GM04503 (cell line): ENCODE measurements at places on chromosomes 4 and X.

DNA sequence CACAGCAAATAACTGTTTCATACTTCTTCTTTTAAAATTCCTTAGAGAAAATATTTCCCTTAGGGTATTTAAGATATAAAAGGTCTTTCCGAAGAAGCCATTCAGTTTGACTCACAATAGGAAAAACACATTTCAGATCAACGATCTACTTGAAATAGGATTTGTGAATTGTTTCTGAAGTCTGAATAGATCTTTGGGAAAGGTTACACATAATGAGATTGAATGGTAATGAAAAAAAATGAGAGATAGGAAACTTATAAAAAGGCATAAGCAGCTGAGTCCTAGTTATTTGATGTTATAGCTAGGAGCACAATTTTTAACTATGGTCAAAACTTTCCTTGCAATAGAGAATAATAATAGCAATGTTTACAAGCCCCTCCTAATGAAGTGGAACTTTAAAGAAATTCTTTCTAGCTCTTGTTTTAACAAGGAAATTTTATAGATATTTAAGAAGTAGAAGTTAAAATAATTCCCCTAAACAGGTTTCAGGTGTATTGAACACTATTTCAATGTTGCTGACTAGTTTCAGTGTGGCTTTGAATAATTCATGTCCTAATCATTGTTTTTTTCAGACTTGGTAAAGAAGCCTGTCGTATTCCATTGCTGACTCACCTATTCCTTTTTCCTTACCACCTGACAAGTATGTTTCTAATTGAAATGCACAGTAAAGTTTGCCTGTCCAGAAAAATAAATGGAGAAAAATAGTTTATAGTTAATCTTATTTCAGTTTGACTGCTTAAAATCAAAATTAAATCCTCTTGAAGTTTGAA lies 89.1 kb downstream of the PCDH18 start:
- DNase-seq = no peak

DNA sequence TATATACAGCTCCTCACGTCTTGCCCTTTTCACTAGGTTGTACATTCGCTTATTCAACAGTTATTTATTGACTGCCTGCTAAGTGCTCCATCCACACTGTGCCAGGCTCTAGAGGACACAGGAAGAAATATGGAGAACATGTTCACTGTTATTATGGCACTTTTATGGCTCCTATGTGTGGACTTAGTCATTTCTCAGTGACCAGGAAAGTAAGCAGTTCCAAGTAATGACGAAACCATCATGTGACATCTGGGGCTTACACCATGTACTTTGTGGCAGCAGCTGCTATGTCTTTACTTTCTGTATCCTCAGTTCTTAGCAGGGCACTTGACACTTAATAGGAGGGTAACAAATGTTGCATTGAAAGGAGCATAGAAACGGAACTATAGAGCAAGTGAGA lies 278.0 kb downstream of the ANK2 start:
- peak; percentile 9 for DNase-seq

- no peak for DNase-seq
Measured at GRCh38 chrX:134167591-134168203, 69.3 kb upstream of the CCDC160 start.

DNA sequence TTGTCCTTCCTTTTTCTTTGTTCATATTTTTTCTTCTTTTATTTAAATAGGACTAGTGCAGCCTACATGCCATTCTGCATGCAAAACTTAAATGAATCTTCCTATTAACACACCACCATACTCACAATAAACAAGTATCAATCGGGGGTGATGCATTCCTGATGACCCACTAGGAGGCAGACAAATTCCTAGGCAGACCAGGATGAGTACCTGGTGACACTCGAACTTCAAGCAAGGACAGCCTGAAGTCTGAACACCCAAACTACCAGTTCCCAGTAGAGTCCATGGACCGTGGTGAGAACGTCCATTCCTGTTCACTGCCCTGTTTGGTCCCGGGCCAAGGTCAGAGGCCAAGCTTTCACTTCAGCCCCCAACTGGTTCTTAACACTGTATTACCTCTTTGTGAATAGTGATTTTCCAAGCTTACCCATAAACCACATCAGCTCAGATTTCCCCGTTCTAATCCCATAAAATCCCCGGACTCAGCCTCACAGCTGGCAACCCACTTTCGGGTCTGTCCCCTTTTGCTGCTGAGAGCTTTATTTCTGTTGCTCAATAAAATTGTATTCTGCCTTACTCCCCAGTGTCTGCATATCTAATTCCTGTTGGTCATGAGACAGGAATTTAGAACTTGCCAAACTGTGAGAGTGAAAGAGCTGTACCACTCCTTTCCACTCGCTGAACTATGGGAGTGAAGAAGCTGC lies 1286.6 kb downstream of the FSTL5 start:
- no peak for DNase-seq

- no peak for DNase-seq
Measured at GRCh38 chr4:25028851-25029250, 1.9 kb downstream of the LGI2 start.

DNA sequence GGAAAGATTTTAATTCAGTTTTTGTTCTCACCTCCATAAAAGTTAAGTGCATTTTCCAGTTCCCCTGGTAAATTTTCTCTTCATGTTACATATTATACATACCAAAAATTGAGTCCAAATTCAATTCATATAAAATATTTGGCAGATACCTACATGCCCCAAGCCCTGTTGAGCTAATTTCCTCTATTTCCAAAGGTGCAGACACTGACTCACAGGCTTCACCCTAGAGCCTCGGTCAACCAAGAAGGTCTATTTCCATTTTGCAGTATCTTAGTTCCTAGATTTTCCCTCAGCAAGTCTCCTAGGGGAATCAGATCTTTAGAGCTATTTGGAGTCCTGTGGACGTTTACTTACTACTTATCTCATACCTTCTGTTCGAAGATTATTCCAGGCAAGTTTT lies 174.4 kb downstream of the TSPAN5 start:
- no peak for DNase-seq
